Mesothelial cell of epicardium (in vitro differentiated cells): ENCODE measurements at places on chromosomes 13 and 19. TPM values are rescaled to one million over a fixed set of nuclear protein-coding genes. Genes with fewer than 3 reads are reported as not detected.

PLPPR3 gene
- total RNA-seq, result 140 to 162 TPM (median 152 TPM) in 3 replicates

ZSCAN4 gene
- total RNA-seq, result not detected in 3 replicates

PSPN gene
- 3.5 to 3.8 TPM (median 3.6 TPM) in 3 replicates for total RNA-seq

CBY2 gene
- not detected in 3 replicates for total RNA-seq

ZNF841 gene
- total RNA-seq, result 36.4 to 40.5 TPM (median 37.9 TPM) in 3 replicates

DNA sequence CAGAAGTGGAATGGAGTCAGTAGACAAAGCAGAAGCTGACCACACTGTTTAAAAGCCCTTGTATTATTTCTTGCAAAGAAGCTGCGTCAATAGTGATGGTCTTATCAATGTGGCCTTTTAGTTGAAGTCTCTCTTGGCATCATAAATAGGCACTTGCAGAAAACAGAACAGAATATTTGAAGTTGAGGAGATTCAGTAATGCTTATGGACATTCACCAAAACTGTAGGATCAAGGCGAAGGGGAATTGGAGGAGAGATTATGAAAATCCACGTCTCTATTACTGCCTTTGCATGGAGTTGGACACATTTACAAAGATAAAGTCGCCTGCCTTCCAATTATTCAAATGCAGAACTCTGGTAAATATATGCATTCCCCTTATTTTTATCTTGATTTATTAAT lies 1482.8 kb downstream of the EFNB2 start:
- no peak for DNase-seq

- no peak for DNase-seq
Observed at GRCh38 chr19:11659612-11660011, 62.3 kb downstream of the ZNF627 start.

DNA sequence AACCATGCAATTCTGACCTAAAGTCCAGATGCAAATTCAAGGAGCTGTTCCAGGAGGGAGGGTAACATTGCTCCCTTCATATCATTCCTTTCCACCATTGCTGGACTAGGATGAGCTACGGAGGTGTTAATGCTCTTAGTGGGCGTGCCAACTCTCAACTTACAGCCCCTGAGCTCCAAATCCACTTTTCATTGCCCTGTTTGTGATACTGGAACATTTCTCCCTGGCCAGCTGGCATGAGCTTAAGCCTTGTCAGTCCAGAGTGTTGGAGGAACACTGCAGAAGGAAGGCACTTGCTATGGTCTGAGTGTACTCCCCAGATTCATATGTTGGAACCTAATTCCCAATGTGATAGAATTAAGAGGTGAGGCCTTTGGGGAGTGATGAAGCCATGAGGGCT lies 70.4 kb upstream of the FARP1 start:
- no peak for DNase-seq

- no peak for DNase-seq
Observed at GRCh38 chr19:56088497-56089215, 32.4 kb downstream of the ZNF787 start.

DNA sequence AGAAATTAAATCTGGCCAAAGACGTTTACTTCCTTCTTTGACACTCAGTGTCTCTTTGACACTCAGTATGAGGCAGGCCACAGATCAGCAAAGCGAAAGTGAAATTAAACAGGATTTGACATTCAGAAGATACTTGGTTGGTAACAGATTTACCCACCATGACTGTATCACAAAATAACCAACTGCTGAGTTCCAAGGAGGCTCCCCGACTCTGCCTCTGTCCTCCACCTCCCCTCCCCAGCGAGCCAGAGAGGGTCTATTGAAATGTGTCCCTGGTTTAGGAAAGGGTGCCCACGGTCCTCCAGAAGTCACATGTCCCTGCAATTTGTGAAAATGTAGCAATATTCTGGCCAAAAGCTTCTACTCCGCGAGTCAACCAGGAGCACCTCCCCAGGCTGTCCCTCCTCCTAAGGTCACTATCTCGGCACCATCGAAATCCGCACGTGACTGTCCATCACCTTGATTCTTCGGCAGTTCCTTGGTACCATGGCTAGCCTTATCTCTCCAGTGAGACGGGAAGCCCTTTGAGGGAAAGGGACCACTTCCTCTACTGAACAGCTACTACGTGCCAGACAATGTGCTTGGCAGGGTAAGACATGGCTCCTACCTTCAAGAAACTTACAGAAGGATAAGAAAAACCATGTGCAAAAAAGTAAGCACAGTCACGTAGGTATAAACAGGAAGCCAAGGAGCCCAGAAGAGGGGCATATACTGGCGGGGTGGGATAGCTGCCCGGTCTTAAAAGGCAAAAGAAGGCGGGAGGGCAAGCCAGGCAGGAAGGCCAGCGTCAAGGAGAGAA lies 1.5 kb downstream of the N4BP2L1 start:
- no peak for DNase-seq

DNA sequence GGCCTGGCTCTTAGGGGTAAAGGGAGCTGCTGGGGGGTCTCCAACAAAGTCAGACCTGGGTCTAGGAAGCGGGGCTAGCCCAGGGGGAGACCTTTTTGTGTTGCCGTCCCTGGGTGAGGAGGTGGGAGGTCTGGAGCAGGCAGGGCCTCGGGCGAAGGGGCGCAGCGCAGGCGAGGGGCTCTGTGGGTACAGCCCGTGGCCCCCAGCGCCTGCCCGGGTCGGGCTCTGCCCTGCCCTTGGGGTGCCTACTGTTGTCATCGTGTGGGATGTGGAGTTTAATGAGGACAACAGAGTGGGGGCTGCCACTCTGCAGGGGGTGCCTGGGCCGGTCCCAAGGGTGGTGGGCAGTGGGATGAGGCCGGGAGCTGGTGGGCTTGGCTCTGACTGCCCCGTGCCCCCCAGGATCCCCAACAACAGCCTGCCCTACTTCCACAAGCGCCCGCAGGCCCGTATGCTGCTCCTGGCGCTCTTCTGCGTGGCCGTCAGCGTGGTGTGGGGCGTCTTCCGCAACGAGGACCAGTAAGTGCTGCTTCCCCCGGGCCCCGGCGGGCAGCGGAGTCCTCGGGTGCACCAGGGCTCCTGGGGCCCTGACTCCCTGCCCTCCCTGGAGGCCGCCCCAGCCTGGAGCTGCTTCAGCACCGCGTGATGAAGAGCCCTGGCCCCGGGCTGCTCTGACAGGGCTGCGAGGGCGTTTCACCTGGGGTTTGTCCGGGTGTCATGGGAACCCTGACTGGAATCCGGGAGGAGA lies 12.2 kb downstream of the SPPL2B start:
- DNase-seq, result no peak

GRCh38 chr13:41562083-41562482 lies 104.7 kb downstream of the RGCC start:
- DNase-seq, result peak; percentile 41

DNA sequence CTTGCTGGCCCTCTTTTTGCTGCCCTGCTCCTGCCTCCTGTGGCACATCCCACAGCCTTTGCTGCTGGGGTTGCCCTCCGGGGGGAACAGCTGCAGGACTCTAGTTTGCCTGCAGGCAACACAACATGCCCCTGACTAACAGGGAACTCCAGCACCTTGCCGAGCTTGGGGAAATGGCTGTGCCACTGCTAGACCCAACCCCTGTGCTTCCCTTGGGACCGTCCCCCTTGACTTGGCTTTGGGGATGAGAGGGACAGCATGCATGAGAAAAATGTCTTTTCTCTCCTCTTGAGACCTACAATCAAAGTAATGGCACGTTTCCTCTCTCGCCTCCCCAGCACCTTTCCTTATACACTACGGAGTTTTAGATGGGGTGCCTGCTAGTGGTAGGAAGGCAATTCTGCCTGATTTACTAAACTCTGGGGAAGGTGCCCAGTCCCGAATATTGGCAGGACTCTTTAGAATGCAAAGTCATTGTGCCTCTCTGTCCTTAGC lies 12.4 kb upstream of the VWA8 start:
- DNase-seq, result no peak

DNA sequence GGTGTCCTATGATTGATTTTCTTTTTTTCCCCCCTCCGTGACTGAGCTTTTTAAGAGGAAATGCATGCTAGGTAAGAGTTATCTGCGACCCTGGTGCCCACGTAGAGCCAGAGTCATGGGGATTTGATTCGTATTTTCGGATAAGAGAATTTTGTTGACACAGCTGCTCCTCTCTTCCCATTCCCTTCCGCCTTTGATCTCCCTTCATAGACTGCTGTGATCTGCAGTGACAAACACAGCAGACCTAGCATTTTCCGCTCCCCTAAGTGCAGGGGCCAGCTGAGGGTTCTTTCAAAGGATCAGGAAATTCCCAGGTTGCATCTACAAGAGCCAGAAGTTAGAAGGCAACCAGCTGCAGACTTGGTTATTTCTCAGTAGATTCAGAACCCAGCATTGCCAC lies 70.5 kb downstream of the ZNF568 start:
- no peak for DNase-seq

- DNase-seq, result no peak
Observed at GRCh38 chr19:10523135-10523636, 5.9 kb upstream of the S1PR5 start.

- no peak for DNase-seq
Observed at GRCh38 chr13:104085611-104086010, 1019.4 kb upstream of the SLC10A2 start.
